ENCODE measurements at places on chromosomes 13 and 19.

DNA sequence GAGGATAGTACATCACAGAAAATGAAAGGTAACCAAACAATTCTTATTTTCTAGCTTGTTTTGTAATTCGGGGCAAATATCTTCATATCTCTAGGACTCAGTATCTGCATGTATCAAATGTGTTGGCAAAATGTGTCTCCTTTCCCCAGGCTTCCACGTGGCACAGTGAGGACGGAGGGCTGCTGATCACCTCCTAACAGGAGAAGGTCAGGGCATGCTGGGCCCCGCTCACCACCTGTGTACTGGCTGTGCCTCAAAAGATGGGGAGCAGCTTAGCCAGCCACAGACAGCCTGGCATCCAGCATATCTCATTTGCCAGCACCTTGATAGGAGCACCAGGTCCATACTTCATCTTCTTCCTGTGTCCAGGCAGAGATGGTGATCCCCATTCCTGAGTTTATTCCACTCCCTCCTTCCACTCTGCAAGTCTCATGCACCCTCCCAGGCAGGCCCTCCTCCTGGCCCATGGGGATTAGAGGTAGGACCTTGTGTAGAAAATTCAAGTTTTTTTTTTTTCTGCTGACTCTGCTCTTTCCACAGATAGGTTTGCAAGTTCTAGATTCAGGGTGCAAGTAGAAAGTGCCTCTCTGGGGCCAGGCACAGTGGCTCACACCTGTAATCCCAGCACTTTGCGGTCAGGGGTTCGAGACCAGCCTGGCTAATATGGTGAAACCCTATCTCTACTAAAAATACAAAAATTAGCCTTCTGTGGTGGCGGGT, 1639.0 kb upstream of the SLC10A2 start:
- no peak for DNase-seq
- no peaks in the 10 kb centered on the region for H3K4me1 ChIP-seq
- H3K27me3 ChIP-seq, result no peaks in the 10 kb centered on the region
- no peaks in the 10 kb centered on the region for H3K36me3 ChIP-seq
- H3K4me3 ChIP-seq, result no peak overlapping the region

DNA sequence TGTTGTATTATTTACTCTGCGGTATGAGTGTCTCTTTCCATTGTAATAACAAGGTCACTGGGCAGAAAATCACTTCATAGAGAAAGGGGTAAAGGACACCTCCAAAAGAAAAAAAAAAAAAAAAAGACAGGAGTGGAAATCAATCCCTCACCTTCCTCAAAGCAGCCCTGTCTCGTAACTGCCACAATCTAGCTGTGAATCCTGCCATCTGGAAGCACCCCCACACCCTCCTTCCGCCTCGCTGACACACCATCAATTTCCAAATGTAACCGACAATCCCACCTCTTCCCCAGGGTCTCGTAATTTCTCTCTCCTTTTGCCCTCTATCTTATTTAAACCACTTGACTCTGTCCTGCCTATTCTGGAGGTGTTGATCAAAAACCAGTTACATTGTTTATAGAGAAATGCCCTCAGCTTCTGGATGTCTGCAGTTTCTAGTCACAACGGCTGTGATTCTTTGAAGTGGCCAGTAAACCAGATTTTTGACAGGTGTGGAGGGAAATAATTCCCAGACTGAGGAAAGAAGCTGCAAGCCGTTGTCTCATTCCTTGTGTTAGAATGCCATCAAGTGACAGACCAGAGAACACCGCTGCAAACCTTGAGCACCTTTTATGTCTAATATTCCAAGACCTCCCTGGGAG, 9.1 kb upstream of the POP4 start:
- no peaks in the 10 kb centered on the region for H3K36me3 ChIP-seq
- H3K4me1 ChIP-seq, result no peaks in the 10 kb centered on the region
- H3K27me3 ChIP-seq, result peaks cover 32% of the 10 kb centered on the region
- H3K27ac ChIP-seq, result no peak overlapping the region
- DNase-seq, result no peak

- no peaks in the 10 kb centered on the region for H3K4me1 ChIP-seq
- DNase-seq, result no peak
- H3K4me3 ChIP-seq, result no peak overlapping the region
Observed at GRCh38 chr13:102198418-102199311, 203.2 kb downstream of the FGF14 start.

- DNase-seq, result no peak
- H3K36me3 ChIP-seq, result no peaks in the 10 kb centered on the region
- H3K4me3 ChIP-seq, result no peak overlapping the region
- H3K4me1 ChIP-seq, result no peaks in the 10 kb centered on the region
Observed at GRCh38 chr13:73857106-73857505, 277.1 kb downstream of the KLF12 start.

GRCh38 chr13:93549326-93550005, 322.9 kb downstream of the GPC6 start:
- H3K4me3 ChIP-seq, result no peak overlapping the region
- no peaks in the 10 kb centered on the region for H3K4me1 ChIP-seq
- no peaks in the 10 kb centered on the region for H3K36me3 ChIP-seq
- no peak overlapping the region for H3K27ac ChIP-seq
- DNase-seq, result no peak
- H3K27me3 ChIP-seq, result no peaks in the 10 kb centered on the region

DNA sequence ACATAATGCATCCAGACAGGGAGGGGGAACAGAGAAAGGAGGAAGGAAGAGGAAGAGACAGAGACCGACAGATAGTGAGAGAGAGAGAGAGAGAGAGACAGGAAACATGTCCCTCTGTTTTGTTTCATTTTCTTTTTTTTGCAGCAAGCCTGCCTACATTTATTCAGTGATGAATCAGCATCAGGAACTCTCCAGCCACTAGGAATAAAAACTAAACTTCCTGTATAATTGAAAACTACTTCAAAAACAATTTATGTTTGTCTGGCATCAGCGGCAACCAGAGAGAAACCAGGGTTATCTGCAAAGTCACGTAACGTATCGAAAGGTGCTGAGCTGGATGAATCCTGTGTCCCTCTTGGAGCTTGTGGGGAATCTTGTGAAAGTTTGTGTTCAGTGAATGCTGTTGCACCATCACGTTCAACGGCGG, 148.6 kb upstream of the SOX21 start:
- no peaks in the 10 kb centered on the region for H3K36me3 ChIP-seq
- H3K4me1 ChIP-seq, result peaks cover 3% of the 10 kb centered on the region
- DNase-seq, result no peak
- H3K4me3 ChIP-seq, result peak overlapping the region; percentile 3

DNA sequence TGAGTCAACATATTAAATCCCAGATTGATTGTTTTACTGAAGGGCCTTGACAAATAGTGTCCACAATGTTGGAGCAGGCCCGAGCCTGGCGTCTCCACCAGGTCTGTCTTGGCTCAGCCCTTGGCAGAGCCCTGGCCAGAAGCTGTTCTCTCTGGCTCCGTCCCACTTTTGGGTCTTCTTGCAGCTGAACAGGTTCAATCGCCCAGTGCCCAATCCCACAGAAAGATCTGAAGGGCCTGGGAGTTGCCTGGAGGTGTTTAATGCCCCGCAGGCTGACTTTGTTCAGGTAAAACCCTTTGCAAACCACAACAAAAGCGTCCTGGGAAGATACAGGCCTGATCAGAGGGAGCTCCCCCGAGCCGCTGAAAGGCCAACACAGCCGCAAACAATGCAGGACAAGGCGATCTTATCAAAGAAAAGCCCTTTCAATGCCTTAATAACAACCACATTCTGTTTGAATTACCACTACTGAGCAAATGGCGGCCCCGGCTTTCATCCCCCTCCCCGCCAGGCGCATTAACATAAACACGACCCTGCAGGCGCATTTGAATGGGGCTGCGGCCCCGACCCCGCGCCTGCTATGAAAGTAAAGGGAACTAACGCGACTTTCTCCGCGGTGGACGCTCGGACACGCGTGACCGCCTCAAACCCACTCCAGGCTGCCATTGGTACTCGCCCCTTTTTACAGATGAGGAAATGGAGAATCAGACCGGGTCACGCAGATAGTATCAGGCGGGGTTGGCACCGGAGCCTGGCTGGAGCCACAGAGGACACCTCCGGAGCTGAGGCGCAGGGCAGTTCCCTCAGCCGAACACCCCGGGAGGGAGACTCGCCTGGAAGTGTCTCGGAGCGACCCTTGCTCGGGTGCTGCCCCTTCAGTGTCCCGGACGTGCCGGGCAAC, 3.1 kb downstream of the CDX2 start:
- H3K4me3 ChIP-seq, result no peak overlapping the region
- peaks cover 87% of the 10 kb centered on the region for H3K27me3 ChIP-seq
- H3K36me3 ChIP-seq, result no peaks in the 10 kb centered on the region
- no peak for DNase-seq
- no peaks in the 10 kb centered on the region for H3K4me1 ChIP-seq

GRCh38 chr13:92838786-92839185, 387.8 kb upstream of the GPC6 start:
- no peaks in the 10 kb centered on the region for H3K4me1 ChIP-seq
- DNase-seq, result no peak
- H3K36me3 ChIP-seq, result no peaks in the 10 kb centered on the region

DNA sequence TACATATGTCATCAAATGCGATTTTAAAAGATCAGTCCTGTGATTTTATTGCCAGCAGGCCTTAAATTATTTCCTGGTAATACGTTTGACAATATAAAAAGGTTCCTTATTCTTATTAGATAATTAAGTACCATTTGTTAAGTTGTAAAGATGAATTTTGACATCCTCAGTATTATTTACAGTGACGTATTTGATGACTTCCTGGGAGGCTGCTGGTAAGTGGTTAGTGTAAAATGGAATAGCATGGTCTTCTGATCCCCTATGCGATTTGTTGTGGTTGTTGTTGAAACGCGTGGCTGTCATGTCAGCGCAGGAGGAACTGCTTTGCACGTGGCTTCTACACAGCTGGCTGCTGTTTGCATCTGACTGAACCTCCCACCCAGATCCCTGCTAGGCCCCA, 99.7 kb downstream of the DCLK1 start:
- no peak overlapping the region for H3K4me3 ChIP-seq
- no peak overlapping the region for H3K27ac ChIP-seq
- no peak for DNase-seq
- H3K27me3 ChIP-seq, result no peaks in the 10 kb centered on the region

DNA sequence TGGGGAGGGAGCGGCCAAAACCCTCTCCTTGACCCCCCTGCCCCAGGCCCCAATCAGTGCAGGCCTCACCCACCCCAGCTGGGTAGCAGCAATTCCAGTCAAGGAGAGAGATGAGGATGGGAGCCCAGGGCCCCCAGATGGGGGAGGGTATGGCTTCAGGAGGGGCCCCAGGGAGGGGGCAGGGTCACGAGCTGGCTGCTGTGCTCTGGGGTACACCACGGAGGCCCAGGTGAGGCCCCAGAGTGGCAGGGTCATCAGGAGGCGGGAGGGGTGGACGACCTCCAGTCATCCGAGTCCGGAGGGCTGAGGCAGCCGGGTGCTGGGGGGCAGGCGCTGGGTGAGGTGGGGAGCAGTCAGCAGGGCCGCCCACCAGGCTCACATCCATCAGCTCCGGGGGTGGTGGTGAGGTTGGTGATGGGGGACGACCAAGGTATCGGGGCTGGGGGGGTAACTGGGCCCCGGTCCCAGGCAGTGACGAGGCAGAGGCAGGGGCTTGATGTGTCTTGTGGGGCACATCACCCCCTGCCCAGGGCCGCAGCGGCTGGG, 8.4 kb downstream of the DYRK1B start:
- H3K4me3 ChIP-seq, result no peak overlapping the region
- H3K4me1 ChIP-seq, result peaks cover 11% of the 10 kb centered on the region
- H3K36me3 ChIP-seq, result peaks cover 48% of the 10 kb centered on the region
- H3K27ac ChIP-seq, result no peak overlapping the region
- no peak for DNase-seq

DNA sequence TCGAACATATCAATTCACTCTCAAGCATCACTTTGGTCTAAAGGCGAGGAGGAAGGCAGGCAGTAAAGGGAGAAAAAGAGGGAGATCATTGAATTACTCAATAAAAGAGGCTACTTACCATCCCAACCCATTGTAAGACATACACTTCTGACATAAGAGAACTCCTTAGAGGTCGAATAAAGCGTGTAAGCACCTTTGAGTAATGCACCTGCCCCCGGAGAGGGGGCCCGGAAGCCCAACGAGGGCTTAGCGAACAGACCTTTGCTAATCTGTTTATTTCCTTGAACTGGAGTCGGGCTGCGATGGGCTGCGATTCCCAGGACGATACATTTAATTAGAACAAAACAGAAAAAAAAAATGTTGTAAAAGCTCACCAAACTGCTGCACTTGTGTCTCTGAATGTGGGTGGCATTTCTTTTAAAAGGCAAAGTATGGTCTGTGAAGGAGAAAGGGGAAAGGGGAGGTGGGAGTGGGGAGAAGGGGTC, 3.0 kb downstream of the ZC3H4 start:
- peak overlapping the region; percentile 99 for H3K27ac ChIP-seq
- no peak for DNase-seq
- H3K27me3 ChIP-seq, result no peaks in the 10 kb centered on the region
- peaks cover 31% of the 10 kb centered on the region for H3K36me3 ChIP-seq

GRCh38 chr13:104694397-104694796, 1628.2 kb upstream of the SLC10A2 start:
- H3K4me3 ChIP-seq, result no peak overlapping the region
- DNase-seq, result no peak
- H3K4me1 ChIP-seq, result no peaks in the 10 kb centered on the region
- no peaks in the 10 kb centered on the region for H3K36me3 ChIP-seq
- no peak overlapping the region for H3K27ac ChIP-seq

Measured in thymus (tissue), 14 donors.